Effector CD8-positive, alpha-beta T cell (primary cell): ENCODE measurements at places on chromosomes 3 and 15.

GRCh38 chr3:94246171-94246570, 183.3 kb downstream of the NSUN3 start:
- DNase-seq = no peak

- no peak for DNase-seq
Observed at GRCh38 chr3:57557085-57557537, 1.0 kb downstream of the PDE12 start.

DNA sequence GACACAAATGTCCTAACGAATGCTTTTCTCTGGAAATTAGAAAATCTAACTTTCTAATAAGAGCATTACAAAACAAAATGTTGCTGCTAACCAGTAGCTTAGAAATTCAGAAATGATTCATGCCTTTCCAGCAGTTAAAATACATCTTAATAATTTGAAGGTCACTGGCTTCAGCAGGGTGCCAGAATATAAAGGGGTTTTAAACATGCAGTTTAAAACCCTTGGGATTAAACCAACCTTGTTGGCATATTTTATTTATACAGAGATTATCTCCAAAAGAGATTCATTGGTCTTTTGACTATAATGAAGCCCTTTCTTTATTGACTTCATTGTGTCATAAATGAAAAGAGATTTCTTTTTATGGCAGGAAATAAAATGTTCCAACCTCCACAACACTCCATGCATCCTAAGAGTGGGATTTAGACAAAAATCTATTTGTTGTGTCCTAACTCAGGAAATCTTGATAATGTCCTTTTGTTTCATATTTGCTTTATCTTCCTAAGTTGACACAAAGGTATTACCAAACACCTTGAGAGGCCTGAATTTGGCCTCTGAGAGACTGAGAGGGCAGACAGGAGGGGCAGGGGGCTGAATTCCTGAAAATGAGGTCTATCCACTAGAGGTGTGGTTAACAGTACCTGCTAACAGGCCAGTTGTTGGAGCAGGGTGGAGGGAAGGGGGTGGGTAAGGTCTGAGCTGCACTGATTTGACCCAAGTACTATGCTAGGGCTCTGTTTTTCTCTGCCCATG, 124.4 kb downstream of the FEZF2 start:
- DNase-seq = no peak

GRCh38 chr15:72284781-72285180, 12.4 kb upstream of the PARP6 start:
- no peak for DNase-seq

DNA sequence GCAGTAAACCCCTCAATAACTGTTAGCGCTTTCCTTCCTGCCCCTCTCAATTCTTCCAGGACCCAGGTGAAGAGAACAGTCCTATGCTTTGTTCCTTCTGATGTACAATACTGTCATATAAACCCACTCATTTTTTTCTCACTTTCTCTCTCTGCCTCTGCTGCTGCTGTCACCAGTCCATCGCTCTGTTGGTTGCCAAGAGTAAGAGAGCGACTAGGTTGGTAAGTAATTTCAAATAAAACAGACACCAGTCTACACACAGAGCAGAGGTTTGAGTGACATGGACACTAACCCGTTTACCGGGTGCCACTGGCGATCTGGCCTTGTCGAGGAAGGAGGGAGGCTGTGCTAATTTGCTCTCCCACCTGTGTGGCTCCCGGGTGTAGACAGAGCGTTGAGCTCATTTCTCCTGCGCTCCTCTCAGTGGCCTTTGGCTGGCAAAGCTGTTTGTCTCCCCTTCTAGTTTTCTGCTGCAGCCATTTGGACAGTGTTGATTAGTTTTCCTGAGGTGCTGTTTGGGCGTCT, 215.4 kb downstream of the THSD4 start:
- DNase-seq = no peak

DNA sequence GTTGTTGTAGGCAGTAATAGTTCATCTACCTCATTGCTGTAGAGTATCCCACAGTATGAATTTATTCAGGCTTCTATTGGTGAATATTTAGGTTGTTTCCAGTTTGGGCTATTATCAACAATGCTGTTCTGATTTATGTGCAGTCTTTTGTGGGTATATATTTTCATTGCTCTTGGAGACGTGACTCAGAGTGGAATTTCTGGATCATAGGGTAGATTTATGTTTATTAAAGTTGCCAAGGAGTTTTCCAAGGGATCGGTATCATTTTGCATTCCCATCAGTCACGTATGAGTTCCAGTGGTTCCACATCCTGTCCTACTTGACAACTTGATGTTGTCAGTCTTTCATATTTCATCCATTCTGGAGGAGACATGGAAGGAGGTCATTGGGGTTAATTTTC, 8.4 kb upstream of the HRH1 start:
- no peak for DNase-seq

GRCh38 chr3:183122257-183122932, 23.1 kb upstream of the MCCC1 start:
- no peak for DNase-seq

DNA sequence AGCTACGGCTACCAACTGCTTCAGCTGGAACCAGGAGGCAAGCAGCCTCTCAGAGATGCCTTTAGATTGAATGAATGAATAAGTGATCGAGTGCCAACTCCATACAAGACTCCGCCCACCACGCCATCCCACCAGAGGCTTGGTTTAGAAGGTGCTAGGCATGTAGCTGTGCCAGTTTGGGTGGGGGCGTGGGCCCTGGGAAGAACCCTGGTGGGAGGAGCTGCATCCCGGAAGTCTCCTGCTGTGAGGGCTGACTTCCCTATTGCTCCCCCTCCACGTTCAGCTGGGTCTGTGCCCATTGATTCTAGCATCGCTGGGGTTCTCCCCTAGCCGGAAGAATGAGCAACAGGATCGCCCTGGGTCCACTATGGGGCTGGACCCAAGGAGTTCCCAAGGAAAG, 20.9 kb downstream of the LINGO1 start:
- DNase-seq = no peak
